ENCODE measurements at places on chromosomes 5 and 9.
A peak's percentile ranks its signal among the peaks of the same experiment; 100 is the strongest.

DNA sequence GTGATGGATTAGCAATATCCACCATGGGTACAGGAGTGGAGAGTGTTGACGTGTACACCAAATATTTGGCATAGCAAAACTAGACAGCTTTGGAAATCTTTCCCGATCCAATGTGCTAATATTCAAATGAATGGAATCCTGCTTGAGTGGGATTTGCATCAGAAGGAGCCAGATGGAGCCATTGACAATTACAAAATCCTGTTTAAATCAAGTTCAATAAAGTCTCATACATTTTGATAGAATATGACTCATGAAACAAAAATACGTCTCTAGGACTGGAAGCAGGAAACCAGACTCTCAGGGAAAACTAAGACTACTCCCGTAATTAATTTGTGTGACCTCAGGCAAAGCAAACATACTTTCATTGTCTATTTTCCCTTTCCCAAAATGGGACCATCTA, 13.0 kb downstream of the TNC start:
- DNase-seq, result no peak

DNA sequence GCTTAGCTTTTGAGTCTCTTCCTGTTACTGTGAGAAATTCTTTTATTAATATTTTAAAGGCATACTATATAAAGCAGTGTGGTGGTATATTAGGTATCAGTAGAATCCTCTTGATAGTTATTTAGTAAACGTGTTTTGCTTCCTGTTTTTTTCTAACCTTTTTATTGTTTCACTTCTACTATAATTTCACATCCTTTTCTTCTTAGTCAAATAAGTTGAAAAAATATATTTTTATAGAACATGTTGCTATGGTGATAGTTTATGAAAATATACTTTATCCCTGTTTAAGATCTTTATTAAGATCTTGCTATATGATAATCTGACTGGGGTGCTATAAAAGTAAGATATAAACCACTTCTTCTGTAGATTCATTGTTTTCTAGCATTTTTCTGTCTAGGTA, 2.1 kb downstream of the POLK start:
- no peak for DNase-seq

DNA sequence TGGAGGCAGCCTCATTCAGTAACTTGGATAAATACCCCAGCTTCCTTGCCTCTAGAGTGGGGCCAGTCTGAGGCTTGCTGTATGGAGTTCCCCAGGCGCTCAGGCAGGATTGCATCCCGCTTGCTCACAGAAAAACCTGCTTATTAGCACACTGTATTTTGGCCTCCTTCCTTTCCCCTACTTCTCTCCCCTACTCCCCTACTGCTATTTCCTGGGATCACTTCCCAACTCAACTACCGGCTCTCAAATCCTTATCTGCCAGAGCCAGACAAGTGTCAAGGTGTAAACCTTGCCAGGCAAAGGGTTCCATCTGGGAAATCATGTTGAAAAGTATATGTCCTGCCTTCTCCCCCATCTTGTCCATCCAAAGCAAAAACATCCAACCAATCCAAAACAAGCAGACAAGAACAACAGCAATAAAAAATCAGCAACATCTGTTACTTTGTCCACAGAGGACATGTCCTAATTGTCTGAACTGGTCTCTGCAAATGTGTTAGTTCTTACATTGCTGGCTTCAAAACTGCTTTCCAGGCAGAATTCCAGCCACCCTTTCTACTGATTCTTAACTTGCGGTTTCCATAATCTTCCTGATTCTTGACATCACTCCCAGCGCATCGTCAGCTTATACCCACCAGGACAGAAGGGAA, 164.1 kb upstream of the SEMA6A start:
- no peak for DNase-seq

GRCh38 chr9:133331641-133332380, 4.2 kb downstream of the SURF6 start:
- DNase-seq, result no peak

- DNase-seq, result no peak
Observed at GRCh38 chr9:96478829-96479371, 28.9 kb downstream of the HABP4 start.

- no peak for DNase-seq
Observed at GRCh38 chr9:26057050-26057449, 378.8 kb upstream of the TUSC1 start.

- no peak for DNase-seq
Observed at GRCh38 chr5:57338868-57339340, 143.7 kb downstream of the ACTBL2 start.

DNA sequence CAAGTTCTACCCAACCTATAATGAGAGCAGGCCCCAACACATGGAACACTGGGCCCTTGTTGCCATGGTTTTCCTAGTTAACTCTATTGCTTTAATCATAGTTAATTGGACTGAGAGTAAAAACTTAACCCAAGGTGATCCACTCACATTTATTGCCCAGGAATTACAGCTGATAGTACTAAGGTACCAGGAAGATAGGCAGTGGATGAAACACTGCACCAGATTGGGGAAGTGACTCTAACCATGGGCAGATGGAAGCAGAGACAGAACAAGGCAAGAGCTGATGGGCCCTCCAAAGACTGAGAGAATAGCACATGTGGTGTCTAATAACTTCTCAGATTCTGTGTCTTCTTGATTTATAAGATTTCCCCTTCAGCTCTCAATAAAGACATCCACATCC, 145.7 kb upstream of the TRIM32 start:
- no peak for DNase-seq

DNA sequence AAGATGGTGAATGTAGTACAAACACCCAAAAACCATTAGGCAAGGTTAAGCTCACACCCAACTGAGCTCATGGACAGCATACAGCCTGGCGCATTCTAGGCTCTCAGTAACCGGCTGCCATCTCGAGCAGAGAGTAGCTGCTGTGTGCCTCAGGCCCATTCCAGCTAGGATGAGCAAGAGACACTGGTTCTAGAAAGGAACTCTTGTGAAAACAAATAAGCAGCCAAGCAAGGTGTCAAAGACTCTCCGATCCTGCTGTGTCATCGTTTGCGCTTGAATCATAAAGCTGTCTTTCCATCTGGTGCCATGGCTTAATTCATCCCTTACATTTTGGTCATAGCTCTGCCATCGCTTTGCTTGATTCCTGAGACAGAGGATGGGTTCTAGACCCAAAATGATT, 135.4 kb upstream of the MSX2 start:
- DNase-seq, result no peak

DNA sequence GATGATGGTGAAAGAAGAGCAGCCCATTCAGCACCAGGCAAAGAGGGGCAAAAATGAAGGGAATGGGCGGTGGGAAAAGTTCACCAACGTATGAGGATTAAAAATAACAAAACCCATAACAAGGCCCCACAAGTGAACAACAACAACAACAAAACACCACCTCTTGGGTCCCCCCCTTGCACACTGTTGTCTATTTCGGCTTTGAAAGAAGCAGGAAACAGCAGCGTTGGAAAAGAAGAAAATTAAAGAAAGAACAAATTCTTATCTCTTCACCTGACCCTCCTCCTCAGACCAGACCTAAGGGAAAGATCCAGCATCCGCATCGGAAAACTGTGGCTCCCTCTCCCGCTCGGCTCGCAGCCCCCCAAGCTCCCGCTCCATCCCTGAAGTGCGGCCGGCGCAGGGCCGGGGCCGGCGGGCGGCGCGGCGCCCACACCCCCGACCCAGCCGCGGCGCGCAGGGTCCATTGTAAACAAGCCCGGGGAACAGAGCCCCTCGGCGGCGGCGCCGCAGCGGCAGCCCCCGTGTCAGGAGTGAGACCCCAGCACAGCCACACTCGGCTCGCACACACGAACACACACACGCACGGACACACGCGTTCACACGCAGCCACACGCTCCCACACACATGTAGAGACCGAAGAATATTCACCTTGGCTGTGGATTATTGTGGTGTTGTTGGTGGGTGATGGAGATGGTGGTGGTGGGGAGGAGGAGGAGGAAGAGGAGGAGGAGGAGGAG, 535 bp downstream of the RFX3 start:
- no peak for DNase-seq

- no peak for DNase-seq
Observed at GRCh38 chr9:95605101-95605500, 88.3 kb upstream of the PTCH1 start.

DNA sequence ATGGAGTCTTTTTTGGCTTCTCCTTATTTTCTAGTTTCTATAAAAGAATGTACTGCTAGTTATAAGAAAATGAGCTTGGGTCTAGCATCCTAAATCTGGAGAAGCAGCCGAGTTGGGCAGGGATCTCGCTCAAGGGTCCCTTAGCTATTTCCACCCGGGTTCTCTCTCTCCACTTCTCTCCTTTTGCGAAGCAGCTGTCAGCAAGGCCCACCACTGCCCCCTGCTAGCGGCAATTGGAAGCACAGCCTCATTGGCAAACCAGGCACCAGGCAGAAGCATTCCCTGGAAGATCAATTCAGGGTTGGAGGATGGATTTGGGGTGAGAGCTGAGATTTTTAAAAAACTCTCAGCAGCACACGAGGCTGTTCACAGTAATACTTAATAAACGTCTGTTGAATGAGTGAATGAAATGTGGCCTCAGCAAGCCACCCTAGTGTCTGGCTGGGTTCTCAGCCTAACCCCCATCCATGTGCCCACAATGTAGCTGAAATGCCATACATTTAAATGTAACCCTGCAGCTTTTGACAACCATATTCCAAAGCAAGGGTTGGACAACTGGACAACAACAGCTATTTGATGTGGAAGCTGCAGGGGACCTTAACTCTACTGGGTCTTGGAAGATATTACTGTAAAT, 34.6 kb upstream of the TNIP1 start:
- DNase-seq, result no peak

DNA sequence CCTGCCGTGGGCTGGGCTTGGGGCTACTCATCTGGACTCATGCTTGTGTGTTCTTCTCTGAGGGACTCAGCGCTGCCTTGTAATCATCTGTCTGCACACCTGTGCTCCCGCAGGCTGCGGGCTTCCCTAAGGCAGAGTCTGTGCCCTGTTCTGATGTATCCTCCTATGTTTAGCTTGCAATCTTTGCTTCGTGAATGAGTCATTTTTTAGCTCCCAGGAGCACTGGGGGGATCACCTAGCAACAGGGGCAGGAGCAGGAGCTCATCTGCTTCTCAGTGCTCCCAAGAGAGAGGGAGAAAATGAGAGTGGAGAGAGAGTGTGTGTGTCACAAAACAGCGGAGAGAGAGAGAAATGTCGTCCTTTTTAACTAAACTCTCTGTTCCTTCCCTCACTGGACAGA, 202.4 kb upstream of the ZNF618 start:
- no peak for DNase-seq

- DNase-seq, result no peak
Observed at GRCh38 chr5:169354921-169355320, 54.0 kb upstream of the SLIT3 start.

DNA sequence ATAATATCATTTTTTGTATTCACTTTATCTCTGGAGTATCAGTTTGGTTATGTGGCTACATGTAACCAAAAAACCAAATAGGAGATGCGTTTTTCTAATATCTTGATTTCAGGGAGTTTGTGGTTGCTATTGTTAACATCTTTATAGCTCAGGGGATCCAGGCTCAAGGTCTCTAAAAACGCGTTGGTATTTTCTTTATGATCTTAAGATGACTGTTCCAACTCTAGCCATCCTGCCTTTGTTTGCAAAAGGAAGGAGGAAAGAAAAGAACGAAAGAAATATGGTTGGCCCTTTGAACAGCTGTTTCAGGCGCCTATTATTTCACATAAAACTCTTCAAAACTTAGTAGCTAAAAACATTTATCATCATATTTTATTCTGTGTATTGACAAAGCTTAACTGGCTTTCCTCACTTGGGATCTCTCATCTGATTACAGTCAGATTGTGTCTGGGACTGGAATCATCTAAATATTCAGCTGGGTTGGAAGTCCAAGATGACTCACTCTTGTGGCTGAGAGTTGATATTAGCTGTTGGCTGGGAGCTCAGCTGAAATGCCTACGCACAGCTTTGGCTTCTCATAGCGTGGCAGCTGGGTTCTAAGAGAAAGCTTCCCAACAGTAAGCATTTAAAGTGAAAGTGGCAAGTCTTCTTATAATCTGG, 60.1 kb downstream of the FAM174A start:
- peak; percentile 85 for DNase-seq

DNA sequence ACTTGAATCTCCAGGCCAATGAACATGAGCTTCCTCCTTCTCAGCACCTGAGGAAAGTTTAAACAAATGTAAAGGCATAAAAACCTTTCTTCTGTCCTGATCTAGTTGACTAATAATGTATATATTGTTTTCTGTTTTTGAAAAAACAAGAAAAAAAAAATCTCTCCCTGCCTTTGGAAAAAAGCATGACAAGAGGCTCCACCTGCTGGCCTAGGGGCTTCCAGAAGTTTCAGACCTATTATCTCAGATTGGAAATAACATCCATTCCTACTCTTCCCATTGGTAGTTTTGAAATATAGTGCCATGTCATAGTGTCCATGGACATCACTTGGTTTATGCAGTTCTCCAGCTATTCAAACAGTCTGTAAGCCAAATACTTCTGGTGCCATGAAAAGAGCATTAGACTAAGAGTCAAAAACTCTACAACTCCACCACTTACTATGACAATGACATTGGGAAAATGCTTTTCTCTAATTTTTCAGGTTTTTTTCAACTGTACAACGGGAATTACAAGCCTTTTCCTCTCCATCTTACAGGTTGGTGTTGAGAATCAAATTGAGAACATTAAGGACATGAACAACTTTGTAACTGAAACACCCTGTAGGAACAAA, 409.6 kb upstream of the MPDZ start:
- DNase-seq, result no peak

DNA sequence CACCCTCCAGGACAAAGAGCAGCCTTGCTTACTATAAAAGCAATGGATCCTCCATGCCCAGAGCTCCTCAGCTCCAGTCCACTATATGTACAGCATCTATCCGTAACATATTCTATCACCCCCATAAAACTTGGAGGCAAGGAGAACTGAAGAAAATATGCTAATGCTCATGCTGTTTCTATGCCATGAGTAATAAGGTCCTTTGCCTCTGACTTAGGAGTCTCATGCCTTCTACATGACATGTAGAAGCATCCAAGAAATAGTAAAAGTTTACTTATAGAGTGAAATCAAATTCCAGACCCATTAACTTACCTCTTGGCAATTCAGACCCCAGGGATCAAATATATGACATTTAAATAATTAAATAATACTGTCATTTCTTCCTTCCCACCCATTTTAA, 33.7 kb downstream of the SSBP2 start:
- no peak for DNase-seq

- DNase-seq, result peak; percentile 88
Observed at GRCh38 chr9:115109486-115109885, 8.5 kb downstream of the TNC start.

GRCh38 chr9:117134826-117135500, 279.9 kb downstream of the ASTN2 start:
- no peak for DNase-seq

GRCh38 chr9:136645903-136646754, 16.6 kb upstream of the EGFL7 start:
- DNase-seq, result no peak

GRCh38 chr5:168649306-168649705, 70.1 kb upstream of the PANK3 start:
- no peak for DNase-seq

DNA sequence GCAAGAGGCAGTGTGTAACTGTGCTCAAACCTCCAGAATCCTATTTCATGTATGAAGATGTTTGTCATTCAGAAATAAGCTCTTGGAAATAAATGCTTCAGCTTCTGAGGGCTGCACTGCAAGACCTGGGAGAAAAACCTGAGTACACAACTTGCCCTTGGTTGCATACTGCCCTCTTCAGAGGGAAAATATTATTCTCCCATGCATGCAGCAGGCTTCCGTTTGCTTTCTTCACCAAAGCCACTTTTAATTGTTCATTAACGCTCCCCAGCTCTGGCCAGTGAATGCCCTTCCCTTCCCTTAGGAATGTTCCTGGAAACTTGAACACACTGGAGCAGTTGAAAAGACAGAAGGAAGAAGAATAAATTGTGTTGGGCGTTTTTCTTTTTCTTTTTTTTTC, 2.5 kb upstream of the WHRN start:
- no peak for DNase-seq
